ENCODE measurements at places on chromosomes 2 and 18. TPM values are rescaled to one million over a fixed set of nuclear protein-coding genes. Genes with fewer than 3 reads are reported as not detected.

- no peak for DNase-seq
Measured at GRCh38 chr2:220521551-220521950, 894.1 kb downstream of the SLC4A3 start.

DNA sequence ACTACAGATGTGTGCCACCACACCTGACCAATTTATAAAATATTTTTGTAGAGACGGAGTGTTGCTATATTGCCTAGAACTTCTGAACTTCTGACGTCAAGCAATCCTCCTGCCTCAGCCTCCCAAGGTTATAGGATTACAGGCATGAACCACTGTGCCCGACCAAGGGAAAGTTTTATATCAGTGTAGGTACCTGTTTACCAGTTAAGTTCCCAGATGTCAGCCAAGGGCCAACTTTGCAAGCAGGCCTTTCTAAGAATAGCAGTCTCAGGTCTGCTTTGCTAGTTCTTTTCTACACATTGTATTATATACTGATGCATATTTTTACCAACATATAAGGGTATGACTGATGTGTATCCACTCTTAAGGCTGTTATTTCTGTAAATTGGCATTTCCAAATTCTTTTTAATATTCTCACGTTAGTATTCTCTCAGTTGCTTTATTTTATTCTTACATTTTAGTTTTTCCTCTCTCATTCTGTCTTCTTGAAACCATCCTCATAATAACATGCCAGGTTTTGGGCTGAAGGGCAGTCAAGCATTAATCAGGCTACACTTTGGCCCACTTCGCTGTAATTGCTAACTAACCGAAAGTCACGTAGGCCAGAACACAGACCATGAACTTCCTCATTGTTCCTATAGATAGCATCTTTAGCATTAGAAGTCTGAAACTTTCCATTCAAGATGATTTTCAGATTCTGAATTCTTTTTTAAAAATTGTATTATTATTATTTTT, 25.0 kb upstream of the CXXC1 start:
- no peak for DNase-seq

GRCh38 chr18:13758622-13759021, 32.1 kb downstream of the RNMT start:
- DNase-seq, result no peak

DNA sequence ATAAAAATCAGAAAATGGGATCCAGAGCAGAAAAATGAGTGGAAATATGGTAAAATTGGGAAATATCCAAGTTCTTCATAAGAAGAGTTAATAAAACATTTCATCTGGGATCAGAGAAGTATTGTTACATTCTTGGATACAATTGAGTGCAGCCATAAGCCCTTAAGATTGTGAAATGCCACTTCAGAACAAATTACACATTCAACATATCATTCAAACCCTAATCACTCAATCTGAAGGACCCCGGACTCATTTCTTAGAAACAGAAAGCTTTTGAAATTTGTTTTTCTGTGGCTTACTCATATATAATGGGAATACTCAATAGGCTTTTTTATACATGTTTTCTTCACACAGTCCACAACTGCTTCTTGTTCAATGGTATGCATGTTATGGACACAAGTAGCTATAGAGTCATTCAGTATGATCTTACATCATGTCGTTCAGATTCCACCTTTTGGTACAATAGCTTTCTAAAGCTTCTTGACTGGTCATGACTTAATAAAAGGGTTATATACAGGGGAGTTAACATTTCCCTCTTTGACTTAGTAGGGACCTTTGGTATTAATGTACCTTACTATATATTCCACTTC, 39.9 kb downstream of the SCN7A start:
- no peak for DNase-seq

DNA sequence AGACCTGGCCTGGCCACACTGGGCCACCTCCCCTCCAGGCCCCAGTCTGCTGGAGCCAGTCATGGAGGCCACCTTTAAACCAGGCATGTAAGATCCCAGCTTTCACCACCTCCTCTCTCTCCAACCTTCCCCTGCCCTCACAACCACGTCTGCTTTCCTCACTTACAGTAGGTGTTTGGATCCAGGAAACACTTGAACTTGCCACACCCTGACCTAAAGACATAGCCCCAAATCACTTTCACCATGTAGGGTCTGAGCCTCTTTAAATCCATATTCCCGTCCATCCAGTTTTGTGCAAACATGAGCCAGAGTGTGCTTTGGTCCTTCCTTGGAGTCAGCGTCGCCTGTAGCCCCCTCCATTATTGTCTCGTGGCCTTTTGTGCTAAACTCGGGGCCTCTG, 66.8 kb downstream of the NRP2 start:
- no peak for DNase-seq

DNA sequence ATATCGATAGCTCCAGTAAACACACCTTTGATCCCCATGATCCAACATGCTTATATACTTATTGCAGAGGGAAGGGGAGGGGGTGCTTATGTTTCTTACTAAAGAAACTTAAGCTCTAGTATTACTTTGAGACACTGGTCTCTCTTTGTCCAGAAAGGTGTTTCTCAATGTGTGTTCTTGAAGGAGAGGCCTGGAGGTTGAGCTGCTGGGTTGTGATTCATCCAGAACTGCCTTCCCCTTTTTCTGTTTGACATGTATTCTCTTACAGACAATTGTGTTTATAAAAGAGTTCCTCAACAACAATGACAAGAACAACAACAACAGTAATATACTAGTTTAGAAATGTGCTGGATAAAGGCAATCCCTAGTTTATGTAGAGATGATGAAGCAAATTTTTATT, 516.0 kb upstream of the FAM98A start:
- no peak for DNase-seq

DNA sequence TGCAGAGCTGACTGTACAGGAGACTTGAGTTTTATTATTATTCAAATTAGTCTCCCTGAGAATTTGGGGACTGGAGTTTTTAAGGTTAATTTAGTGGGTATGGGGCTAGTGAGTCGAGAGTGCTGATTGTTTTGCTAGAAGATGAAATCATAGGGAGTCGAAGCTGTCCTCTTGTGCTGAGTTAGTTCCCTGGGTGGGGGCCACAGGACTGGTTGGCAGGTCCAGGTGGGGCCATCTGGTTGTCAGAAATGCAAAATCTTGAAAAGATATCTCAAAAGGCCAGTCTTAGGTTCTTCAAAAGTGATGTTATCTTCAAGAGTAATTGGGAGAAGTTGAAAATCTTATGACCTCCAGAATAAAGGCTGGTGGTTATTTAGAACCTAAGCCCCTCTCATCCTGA, 267.3 kb downstream of the MYCN start:
- DNase-seq, result no peak

DNA sequence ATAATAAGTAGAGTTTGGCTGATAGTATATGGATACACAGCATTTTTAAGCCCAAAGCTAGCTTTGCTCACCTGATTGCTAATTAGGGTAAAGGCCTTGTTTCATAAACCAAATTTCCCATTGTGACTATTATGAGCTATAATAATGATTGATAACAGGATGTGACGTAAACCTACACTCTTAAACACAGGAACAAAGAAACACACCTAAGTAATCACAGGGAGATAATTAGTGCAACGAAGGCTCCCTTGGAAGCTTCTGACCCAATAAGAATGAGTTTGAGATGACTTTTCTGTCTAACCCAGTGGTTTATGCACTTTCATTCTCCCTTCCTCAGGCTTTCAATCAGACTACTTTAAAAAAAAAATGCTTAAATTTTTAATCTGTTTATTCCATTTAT, 683.2 kb downstream of the SATB2 start:
- no peak for DNase-seq

DNA sequence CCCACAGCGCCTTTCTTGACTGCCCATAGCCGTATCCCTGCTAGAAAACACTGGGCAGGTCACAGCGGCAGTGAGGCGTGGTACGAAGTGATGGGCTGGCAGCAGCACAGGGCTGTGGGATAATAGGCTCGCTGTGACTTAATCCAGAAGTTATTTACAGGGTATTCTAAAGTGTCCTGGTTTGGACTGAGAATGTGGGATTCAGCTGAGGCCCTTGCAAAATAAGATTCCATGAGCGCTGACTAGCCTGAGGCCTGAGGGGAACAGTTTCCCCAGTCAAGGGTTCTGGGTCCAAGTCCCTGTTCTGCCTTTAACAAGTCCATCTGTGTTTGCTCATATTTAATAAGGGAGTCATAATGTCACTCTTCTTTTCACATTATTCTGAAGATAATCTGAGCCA, 34.6 kb downstream of the SETBP1 start:
- DNase-seq, result peak; percentile 71

GRCh38 chr18:26488417-26489009, 59.8 kb downstream of the KCTD1 start:
- DNase-seq, result peak; percentile 74

- DNase-seq, result no peak
Measured at GRCh38 chr2:143486976-143487375, 357.8 kb downstream of the ARHGAP15 start.

DNA sequence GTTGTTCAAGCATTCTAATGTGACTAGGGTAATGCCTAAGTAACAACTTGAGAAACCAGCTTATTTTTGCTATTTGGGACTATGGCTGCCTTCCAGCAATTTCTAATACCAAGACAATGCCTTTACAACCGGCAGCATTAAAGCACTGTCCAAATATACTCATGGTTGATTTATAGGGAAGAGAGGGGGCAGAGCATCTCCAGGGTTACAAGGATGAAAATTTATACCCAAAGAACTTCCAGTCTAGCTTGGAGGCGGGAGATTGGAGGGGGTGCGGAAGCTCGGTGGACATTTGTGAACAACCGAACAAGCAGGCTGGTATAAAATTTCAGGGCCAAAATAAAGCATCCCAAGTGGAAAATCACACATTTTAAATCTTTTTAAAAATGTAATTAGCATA, 294.9 kb upstream of the STON1 start:
- DNase-seq, result no peak

DNA sequence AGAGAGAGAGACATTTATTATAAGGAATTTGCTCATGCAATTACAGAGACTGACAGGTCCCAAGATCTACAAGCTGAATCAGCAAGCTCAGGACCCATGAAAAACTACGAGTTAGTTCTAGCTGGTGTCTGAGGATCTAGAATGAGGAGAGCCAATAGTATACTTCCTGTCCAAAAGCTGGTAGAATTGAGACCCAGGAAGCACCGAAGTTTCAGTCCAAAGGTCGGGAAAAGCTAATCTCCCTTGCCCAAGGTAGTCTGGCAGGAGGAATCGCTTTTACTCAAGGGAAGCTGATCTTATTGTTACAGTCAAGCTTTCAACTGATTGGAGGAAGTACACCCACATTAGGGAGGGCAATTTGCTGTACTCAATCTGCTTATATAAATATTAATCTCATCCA, 389.6 kb downstream of the ADCYAP1 start:
- DNase-seq, result no peak

DNA sequence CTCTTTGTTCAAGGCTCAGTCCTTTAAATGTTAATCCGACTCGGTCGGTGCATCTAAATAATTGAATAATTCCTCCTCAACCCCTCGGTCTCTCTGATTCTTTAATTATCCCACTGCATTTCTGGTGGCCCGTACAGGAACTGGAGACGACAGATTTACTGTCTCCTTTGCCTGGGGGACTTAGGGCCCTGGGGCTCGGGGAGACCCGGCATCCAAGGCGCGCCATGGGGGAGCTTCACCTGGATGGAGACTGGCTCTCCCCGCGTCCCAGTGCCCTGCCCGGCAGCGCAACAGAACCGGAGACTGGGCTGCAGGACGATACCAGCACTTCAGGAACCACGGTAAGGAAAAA, 47.7 kb upstream of the SELENOI start:
- DNase-seq, result no peak

GRCh38 chr2:47580855-47581600, 178.1 kb downstream of the MSH2 start:
- no peak for DNase-seq

DNA sequence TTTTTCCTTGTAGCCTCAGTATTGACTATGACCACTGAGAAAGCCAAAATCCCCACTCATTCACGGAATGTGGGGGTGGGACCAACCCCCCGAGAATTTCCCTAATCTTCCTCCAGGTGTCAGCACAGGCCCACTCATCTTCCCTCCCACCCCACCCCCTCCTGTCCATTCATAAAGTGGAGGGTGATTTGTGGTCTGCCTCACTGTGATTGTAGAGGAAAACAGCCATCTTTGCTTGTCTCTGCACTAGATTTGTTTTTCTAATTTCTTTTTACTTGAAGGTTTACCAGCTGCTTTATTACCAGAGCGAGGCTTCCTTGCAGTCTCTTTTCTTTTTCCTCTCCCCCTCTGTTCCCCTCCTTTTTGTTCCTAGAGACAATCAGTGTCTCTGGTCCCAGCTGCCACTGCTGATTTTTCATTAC, 171.8 kb downstream of the ICOS start:
- no peak for DNase-seq

- no peak for DNase-seq
Measured at GRCh38 chr18:21650311-21650710, 38.2 kb downstream of the SNRPD1 start.

DNA sequence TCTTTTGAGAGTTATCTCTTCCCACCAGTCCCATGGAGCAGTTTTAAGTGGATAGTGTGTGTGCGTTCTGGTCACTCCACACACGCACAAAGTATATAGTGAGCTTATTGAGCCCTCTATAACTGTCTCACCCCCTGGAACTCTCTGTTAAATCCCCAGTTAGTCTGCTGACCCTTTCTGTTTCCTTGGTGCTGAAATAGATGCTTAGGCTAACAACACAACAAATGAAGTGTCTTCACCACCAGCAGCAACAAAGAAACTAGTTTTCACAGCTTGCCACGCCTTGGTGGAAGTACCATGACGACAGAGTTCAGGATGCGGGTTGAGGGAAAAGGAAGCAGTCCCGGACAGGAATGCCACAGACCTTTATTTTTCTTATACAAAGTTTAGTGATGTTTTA, 203.5 kb upstream of the TMEFF2 start:
- DNase-seq, result no peak

DNA sequence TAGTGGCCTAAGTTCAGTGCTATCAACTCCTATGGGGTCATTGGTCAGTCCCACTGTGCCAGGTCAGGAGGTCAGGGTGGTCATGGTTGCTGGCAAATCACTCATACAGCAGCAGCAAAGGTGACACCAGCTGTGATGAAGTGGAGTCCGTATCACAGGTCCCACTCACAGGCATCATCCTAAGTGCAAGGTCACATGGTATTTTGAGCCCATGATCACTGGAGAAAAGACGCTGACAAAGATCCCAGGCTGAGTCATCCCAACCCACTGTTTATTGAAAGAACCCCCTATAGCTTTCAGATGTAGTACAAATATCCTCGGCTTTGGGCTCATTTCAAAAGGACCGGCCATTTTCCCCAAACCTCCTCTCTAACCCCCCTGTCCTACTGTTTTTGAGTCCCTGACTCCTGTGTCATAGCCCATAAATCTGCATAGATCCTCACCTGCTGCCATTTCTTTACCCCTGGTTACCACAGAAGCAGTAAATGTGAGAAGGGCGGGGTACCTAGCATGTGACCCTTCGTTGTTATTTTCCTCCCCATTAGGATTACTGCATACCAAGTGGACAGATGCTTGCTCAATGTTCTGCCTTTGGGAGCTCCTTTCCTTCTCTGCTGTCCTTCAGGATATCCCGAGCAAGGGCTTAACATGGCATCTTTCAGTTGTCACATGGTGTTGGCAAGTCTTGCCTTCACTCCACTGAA, 107.7 kb downstream of the COL6A3 start:
- DNase-seq, result no peak

- no peak for DNase-seq
Measured at GRCh38 chr2:217433522-217433921, 569.3 kb downstream of the TNS1 start.

The UPP2 gene
- not detected for polyA plus RNA-seq

The TXNDC2 gene
- 0.02 TPM for polyA plus RNA-seq

The LAMA1 gene
- 5.4 TPM for polyA plus RNA-seq

The IL1F10 gene
- 0.12 TPM for polyA plus RNA-seq

The TTC39C gene
- polyA plus RNA-seq, result 13.3 TPM

The SCYGR3 gene
- not detected for polyA plus RNA-seq

The SCYGR6 gene
- not detected for polyA plus RNA-seq

The CPLX4 gene
- polyA plus RNA-seq, result not detected

The HPCAL1 gene
- 42.7 TPM for polyA plus RNA-seq

All from foreskin keratinocyte (primary cell).